ENCODE measurements at places on chromosomes 12 and 14.

- no peak for DNase-seq
Observed at GRCh38 chr12:89880690-89881350, 172.2 kb upstream of the ATP2B1 start.

GRCh38 chr14:104268295-104268694 lies 129.9 kb downstream of the KIF26A start:
- DNase-seq = peak; percentile 6

GRCh38 chr14:54805445-54806322 lies 96.9 kb downstream of the GCH1 start:
- peak; percentile 88 for DNase-seq

GRCh38 chr14:28754209-28754985 lies 12.2 kb upstream of the FOXG1 start:
- DNase-seq = peak; percentile 55

GRCh38 chr12:59122784-59123183 lies 202.5 kb upstream of the LRIG3 start:
- DNase-seq = no peak

DNA sequence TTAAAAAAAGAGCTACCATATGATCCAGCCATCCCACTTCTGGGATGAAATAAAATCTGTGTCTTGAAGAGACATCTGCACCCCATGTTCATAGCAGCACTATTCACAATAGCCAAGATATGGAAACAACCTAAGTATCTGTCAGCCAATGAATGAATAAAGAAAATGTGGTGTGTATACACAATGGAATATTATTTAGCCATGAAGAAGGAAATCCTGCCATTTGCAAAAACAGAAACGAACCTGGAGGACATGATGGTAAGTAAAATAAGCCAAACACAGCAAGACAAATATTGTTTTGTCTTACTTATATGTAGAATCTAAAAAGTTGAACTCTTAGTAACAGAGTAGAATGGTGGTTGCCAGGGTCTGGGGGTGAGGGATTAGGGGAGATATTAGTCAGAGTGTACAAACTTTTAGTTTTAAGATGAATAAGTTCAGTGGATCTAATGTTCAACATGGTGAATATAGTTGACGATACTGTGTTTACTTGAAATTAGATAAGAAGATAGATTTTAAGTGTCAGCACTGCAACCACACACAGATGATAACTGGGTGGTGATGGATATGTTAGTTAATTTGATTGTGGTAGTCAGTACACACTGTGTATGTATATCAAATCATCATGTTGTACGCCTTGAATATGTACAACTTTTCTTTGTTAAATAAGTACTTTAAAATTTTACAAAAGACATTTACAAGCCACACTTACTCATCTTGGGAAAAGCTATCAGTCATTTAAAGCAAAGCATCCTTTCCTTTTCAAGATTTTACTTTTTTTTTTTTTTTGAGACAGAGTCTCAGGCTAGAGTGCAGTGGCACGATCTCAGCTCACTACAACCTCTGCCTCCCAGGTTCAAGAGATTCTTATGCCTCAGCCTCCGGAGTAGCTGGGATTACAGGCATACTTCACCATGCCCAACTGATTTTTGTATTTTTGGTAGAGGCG lies 89.9 kb downstream of the BICD1 start:
- DNase-seq = no peak

GRCh38 chr14:101500061-101500460 lies 61.2 kb upstream of the DIO3 start:
- peak; percentile 31 for DNase-seq

- no peak for DNase-seq
Observed at GRCh38 chr12:122058549-122059149, 19.9 kb upstream of the MLXIP start.

DNA sequence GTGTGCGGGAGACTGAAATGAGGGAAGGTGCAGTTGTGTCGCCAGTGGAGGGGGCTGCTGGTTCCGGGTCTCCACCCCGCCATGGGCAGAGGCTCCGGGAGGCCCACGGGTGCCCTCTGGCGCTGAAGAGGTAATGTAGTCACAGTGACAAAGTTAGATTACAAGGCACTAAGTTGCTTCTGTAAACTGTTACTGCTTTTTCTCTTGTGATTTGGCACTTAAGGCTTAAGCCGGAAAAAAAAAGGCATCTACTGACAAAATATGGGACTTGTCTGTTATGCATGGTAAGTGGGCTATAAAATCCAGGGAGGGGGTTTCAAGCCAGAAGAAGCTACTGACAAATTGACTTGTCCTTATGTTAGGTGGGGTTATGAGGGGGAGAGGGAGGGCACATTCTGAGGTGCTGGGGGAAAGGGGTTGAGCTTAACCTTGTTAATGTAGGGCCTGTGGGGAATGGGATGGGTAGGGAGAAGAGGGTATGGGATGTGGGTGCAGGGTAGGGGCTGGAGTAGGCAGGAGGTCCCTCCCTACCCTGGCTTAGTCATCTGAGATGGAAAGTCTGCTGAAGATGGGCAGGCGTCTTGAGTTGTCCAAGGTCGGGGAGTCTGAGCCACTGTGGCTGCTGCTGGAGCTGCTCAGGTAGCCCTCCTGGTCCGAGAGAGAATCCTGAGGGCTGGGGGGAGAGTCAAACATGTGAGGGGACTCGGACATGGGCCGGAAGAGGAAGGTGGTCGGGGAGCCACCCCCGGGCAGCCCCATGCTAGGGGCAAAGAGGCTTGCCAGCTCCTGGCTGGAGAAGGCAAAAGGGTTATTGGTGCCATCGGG lies 3.7 kb downstream of the ZFP36L1 start:
- peak; percentile 87 for DNase-seq

DNA sequence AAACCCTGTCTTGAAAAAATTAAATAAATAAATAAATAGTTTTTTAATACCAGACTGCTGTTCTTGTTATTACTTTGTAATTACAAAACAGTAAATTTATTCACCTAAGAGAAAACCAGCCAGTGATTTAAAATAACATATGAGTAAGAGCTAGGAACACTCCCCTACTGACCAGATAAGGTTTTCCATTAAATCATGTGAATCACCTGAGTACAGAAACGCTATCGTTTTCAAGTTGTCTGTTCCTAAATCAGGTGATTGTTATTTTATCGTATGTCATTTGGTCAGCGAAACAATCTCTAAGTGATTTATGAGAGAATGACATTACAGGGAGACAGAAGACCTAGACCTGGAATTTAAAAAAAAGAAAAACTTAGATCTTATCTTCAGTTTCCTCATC lies 47.3 kb downstream of the RPS29 start:
- DNase-seq = no peak

- no peak for DNase-seq
Observed at GRCh38 chr12:107429006-107429705, 256.4 kb upstream of the PWP1 start.

GRCh38 chr14:77601846-77602619 lies 14.4 kb downstream of the SPTLC2 start:
- DNase-seq = no peak

DNA sequence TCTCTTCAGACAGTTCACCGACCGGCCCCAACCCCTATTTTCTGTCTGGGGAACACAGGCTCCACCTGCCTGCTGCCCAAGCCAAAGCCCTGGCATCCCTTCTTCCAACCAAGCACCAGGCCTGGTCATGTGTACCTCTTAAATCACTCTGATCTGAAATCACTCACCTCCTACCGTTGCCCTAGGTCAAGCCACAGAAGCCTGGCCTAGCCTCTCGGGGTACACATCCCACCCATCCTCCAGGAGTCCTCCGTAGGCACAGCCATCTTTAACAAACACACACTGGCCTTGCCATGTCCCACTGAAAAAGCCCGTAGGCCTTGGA lies 81.8 kb downstream of the IRF2BPL start:
- DNase-seq = no peak

GRCh38 chr14:73764406-73765280 lies 50.5 kb upstream of the PNMA1 start:
- peak; percentile 75 for DNase-seq

DNA sequence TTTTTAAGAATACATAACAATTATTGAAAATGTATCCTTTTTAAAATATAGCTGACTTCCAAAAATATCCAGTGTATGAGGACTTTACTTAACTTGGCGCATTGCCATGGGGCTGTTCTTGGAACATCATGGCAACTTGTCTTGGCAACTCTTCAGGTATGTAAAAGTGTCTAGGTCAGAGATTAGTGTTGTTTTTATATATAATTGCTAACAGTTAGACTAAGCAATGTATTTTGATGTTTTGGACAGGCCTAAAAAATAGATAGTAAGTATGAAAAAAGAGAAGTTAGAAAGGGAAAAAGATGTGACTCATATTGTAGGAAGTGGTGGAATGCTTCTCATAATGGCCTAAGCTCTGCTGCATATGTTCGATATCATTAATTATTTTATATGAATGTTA lies 70.9 kb downstream of the MON2 start:
- DNase-seq = no peak

- DNase-seq = no peak
Observed at GRCh38 chr14:106556665-106557289, 1030.4 kb downstream of the TMEM121 start.

DNA sequence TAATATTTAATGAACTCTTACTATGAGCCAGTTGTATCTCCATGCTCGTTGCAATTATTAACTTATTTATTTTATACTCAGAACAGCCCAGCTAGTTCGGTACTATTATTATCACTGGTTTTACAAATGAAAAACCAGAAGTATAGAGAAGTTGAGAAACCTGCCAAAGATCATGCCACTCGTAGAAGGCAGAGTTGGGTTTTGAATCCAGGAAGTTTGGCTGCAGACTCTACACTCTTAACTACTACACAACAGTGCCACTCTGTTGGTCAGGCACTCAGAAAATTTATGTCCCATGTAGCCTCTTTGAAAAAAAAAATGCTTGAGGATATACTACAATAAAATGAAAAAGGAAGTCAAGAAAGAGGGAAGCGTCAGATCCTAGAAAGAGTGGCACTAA lies 71.5 kb upstream of the ARID2 start:
- no peak for DNase-seq

DNA sequence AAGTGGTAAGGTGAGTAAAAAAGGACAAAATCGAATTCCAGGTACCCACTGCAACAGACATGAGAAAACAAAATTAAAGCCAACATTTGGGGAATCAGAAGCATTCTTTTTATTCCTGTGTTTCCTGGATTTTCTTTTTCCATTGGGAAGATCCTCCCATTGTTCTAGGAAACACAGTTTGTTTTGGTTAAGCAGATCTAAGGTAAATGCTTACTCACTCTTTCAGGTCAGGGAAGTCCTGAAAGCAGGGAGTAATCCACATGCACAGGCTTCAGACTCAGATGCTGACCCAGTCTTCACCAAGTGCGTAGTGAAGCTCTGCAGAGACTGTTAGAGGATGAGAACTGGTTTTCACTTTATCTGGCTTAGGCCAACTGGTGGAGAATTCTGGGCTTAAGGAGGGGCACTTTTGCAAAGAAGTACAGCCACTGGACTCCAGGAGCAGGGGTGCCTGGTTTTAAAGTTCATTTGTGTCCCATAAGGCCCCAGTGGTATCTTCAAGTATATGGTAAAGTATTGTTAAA lies 57.7 kb downstream of the RPAP3 start:
- DNase-seq = no peak

GRCh38 chr12:131862994-131863710 lies 31.3 kb upstream of the ULK1 start:
- peak; percentile 41 for DNase-seq

DNA sequence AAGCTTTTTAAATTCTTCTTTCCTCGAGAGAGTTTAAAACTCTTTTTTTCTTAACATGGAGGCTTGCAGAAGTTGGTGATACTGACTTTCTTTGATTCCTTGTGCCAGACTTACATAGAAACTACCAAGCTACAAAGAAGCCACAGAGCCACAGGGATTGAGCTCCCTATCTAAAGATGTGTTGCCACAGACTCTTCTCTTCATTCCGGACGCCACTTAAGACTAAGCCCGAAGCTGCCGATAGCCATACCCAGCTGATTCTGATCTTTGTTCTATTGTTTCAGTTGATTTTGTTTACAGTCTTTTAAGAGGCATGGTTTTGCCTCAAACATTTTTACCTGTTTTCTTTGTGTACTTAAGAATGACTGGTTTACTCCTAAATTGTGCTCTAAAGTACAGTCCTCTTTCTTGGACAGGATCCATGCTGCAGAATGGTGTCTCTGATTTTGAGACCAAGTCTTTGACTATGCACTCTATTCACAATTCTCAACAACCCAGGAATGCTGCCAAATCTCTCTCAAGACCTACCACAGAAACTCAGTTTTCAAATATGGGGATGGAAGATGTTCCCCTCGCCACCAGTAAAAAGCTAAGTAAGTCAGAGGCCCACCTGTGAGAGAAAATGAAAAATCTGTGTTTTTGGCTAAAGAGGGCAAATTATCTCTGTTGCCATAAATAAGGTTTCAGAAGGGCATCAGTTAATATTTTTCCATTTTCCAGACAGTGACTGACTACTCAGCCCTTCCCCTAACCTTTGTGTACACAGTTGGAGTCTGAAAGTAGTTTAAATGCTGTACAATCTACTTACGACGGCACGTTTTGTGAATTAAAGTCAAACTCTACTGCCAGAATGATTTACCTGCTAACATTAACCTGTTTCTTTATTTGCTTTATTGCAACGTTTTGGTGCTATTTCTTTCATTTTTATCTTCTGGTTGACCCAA lies 42.1 kb upstream of the KCNH3 start:
- DNase-seq = no peak

- DNase-seq = no peak
Observed at GRCh38 chr12:24803430-24804245, 145.3 kb downstream of the BCAT1 start.

DNA sequence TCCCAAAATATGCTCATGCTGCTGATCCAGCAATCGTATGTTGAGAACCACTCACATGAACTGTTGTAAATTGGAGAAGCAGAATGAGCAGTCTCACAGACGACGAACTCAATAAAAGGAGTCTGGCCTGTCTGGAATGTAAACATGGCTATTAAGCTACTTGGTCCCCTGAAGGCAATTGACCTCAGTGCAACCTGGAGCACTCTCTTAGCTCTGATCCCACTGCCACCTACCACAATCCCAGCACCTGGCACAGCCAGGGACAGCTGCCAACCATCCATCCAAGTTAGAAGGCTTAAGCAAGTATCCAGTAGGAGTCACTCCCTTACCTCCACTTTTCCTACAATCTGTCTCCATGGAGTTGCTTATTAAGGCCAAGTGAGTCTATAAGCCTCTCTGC lies 406.9 kb upstream of the CLEC14A start:
- DNase-seq = no peak

DNA sequence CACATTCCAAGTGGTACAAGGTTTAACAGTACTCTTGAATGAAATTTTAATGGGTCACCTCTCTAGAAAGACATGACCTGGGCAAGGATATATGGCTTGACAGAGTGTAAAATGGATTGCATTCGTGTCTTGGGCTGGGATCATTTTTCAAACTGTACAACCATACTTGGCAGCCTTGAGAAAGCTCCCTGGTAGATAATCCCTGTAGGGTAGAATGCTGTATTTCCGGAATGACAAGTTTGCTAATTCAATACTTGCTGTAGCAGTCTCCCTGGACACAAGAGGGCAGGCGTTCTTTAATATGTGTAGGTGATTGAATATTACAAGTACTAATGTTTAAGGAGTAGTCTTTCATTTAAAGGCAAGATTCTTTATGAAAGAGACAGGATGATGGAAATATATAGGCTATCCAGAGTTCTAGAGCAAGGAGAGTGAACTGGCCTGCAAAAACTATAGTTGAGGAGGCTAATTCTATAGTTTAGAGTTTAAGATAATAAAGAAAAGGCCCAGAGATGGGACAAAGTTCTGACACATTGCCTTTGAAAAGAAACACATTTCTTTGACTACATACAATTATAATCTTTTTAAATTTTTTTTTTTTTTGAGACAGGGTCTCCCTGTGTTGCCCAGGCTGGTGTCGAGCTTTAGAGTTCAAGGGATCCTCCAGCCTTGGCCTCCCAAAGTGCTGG lies 53.4 kb downstream of the PLBD1 start:
- DNase-seq = no peak

GRCh38 chr12:57151741-57152630 lies 4.6 kb upstream of the LRP1-AS start:
- DNase-seq = peak; percentile 88

GRCh38 chr12:12072064-12072760 lies 1.5 kb downstream of the BCL2L14 start:
- DNase-seq = no peak
